Caco-2 (cell line): ENCODE measurements at places on chromosomes 12 and 14. TPM values are rescaled to one million over a fixed set of nuclear protein-coding genes. Genes with fewer than 3 reads are reported as not detected.

DNA sequence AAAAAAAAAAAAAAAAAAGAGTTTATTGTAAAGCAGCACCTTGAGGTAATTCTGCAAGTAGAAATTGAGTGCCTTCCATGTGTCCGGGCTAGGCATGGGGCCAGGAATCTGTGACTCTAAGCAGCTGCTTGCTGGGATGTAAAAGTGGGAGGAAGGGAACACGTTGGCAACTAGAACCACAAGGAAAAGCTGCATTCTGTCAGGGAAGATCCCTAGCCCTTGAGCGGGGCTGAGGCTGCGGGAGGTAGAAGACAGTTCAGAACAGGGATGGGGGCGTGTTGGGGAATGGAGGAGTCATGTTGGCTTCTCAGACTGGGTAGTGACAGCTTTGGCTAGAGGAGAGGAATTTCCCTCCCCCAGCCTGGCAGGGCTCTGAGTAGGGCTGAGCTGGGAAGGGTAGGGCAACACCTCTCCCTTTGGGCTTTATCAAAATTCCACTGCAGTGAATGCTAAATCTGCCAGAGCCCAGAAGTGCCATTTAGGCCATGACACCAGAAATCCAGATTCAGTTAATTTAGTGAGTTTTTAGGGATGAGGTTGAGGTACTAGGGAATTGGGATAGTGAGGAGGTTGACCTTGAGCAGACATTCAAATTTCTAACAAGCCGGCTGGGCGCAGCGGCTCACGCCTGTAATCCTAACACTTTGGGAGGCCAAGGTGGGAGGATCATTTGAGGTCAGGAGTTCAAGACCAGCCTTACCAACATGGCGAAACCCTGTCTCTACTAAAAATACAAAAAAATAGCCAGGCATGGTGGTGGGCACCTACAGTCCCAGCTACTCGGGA lies 3.4 kb upstream of the TRAFD1 start:
- DNase-seq, result peak; percentile 14

DNA sequence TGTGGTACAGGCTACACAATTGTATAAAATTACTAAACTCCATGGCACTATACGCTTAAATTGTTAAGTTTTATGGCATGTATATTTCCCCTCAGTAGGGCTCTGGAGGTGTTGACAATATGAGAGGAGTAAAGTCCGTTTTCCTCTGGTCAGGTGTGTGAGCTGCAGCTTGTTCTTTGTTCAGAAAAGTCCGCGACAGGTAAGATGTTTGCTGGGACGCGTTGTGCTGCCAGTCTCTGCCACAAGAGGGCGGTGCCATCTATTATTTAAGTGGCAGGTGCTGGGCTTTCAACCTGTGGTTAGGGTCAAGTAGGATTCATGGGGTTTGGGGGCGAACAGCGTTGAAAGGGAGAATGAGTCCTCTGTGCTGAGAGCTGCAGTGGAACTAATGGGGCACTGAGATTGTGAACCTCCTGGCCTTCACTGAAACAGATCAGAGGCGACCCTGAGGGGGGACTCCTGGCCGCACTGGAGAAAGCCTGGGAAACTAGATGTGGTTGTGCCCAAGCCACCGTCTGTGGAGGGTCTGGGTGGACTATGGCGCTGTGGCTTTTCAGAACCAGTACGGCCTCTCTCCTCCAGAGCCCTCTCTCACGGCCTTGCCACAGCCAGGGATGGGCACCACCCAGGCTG lies 179.0 kb downstream of the SLC15A4 start:
- peak; percentile 44 for DNase-seq

DNA sequence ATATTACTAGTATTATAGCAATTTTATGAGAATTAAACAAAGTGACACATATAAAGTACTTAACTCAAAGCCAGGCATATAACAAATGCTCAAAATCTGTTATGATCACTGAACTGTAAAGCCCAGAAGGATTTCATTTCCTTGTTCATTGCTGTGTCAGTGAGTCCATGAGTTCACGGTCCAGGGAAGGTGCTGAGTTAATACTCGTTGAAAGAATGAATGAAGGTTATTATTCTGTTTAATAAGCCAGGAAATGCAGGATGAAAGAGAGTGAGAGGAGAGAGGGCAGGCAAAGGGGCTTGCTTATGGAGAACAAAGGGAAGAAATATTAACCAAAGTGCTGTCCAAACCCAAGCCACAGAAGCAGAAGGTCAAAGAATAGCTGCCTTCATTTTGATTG lies 40.2 kb upstream of the NT5DC3 start:
- no peak for DNase-seq

DNA sequence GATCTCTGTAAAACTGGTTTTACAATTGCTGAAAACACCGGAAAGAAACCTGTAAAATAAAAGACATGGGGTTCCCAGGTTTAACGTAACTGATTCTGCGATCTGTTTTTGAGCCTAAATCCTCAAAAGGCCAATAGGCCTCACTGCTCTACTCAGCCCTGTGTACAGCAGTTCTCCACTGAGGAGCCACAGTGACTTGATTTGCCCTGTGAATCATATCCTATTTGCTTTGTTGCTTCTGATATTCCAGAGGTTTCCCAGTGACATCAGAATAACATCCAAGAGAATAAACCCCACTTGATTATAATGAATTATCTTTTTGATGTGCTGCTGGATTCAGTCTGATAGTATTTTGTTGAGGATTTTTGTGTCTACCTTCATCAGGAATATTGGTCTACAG lies 27.5 kb downstream of the MDM1 start:
- no peak for DNase-seq

DNA sequence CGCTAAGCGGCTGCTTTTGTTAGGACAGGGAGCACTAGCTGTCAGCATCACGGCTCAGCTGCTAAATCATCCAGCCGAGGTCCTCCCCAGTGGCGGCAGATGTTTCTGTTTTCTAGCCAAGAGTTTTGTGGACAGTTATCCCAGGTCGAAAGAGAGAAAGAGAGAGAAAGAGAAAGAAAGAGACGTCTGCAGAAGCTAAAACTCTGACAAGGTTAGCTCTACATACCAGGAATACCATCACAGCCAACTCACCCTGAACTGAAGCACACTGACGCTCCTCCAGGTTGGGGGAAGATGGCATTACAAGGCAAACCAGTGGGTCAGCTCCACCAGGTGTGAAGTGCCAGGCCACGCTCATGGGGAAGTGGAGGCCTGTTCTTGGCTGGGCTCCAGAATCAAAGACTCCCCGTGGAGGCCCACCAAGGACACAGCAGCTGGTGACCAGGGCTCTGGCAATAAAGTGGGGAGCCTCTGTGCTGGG lies 64.9 kb upstream of the DICER1 start:
- DNase-seq, result no peak

GRCh38 chr14:100644784-100645183 lies 57.6 kb upstream of the BEGAIN start:
- no peak for DNase-seq

- DNase-seq, result no peak
Measured at GRCh38 chr14:87896393-87897380, 96.3 kb downstream of the GALC start.

GRCh38 chr12:11829764-11830194 lies 180.3 kb downstream of the ETV6 start:
- DNase-seq, result no peak

DNA sequence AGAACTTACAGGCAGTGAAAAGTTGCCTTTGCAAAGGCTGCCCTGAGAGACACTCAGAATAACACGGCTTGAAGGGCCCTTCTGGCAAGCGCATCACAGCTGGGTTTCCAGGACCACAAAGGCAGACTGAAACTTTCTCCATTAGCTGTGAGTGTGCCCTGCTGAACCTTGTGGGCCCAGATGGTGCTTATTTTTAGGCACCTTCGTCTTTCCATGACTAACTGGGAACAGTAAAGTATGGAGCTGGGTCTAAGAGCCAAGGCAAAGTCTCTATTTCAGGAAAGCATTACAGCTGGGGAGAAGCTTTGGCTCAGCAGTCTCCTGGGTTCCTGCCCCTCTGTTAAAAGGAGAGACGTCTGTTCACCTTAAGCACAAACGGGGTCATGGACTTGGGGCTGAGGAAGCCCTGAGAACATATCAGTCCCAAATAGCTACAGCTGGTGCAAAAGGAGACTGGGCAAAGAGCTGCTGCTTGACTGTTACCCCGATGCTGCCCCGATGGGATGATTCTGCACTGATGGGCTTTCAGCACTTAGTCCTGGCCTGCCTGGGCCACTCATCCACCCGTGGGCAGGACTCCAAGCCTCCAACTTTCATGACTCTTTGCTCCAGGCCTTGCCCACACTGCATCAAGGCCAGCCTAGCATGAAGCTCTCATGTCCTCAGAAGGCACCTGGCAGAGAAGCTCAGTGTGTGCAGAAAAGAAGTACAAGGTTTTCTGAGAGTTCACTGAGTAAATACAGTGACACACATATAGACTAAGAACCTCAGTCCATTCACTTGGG lies 248.3 kb downstream of the PHLDA1 start:
- DNase-seq, result no peak

- DNase-seq, result no peak
Measured at GRCh38 chr12:114191581-114191980, 214.4 kb downstream of the TBX5 start.

GRCh38 chr12:3747543-3747942 lies 5.4 kb downstream of the CRACR2A start:
- DNase-seq, result no peak

Gene RTRAF
- 217 and 223 TPM in 2 replicates for total RNA-seq

Gene MYF6
- not detected in 2 replicates for total RNA-seq

Gene TMPRSS12
- total RNA-seq, result not detected in 2 replicates
